ENCODE measurements at places on chromosomes 5 and 9. TPM values are rescaled to one million over a fixed set of nuclear protein-coding genes. Genes with fewer than 3 reads are reported as not detected.

The CCDC192 gene
- total RNA-seq, result not detected

The WDR36 gene
- 60.8 TPM for total RNA-seq

The SPINK4 gene
- not detected for total RNA-seq

The FGF1 gene
- total RNA-seq, result under 0.01 TPM

The LIFR gene
- total RNA-seq, result 75.7 TPM

The LHX2 gene
- not detected for total RNA-seq

The IL33 gene
- total RNA-seq, result 12.7 TPM

The CMYA5 gene
- total RNA-seq, result 0.33 TPM

The CDH18 gene
- total RNA-seq, result not detected

The GKAP1 gene
- total RNA-seq, result 0.65 TPM

The CTXN3 gene
- not detected for total RNA-seq

The IFNA4 gene
- not detected for total RNA-seq

The SPATA6L gene
- 3.1 TPM for total RNA-seq

The ZNF483 gene
- 2.9 TPM for total RNA-seq

The ATP6V1G1 gene
- 112 TPM for total RNA-seq

The SLC34A3 gene
- not detected for total RNA-seq

The PNPLA7 gene
- 1.1 TPM for total RNA-seq
